ENCODE measurements at places on chromosomes 13 and 19.

DNA sequence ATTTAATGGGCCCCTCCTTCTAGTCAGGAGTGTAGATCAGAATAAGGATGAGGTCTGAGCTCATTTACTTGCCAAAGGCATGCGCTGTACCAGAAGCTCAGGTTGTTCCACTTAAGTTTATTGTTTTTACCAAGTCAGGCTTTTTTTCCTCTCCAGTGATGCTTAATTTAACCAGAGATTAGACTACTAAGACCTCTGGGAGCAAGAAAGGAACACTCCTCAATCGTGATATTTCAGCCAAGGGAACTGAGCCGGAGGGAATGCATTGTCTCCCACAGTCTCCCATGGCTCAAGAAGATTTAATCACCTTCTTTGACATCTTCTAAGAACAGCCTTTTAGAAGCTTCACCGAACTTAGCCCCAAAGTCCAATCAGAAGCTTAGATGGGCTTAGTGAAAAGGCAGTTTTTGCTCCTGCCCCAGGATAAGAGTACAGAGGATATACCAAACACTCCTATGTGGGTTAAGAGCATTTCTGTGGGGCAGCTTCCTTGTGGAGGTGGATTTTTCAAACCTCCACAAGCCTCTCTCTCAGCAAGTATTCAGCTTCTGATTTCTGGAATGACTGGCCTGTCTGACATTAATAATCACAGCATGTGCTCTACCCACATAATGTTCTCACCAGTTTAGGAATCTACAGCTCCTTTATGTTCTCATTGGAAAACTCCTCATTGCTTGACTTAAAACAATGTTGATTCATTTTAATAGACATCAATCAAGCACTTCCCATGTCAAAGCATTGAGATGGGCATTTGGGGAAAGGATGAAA lies 322.7 kb downstream of the SUCLA2 start:
- no peak for DNase-seq

DNA sequence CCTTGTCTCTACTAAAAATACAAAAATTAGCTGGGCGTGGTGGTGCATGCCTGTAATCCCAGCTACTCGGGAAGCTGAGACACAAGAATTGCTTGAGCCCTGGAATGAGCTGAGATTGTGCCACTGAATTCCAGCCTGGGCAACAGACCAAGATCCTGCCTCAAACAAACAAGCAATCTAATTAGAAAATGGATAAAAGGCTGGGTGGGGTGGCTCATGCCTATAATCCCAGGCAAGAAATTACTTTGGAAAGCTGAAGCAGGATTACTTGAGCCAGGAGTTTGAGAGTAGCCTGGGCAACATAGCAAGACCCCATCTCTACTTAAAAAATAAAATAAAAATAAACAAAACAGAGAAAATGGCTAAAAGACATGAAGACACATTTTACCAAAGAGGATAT lies 77.0 kb downstream of the CAB39L start:
- no peak for DNase-seq

GRCh38 chr13:39341251-39341650 lies 261.7 kb downstream of the LHFPL6 start:
- no peak for DNase-seq

- DNase-seq = no peak
Observed at GRCh38 chr13:31853643-31854326, 114.5 kb downstream of the RXFP2 start.

DNA sequence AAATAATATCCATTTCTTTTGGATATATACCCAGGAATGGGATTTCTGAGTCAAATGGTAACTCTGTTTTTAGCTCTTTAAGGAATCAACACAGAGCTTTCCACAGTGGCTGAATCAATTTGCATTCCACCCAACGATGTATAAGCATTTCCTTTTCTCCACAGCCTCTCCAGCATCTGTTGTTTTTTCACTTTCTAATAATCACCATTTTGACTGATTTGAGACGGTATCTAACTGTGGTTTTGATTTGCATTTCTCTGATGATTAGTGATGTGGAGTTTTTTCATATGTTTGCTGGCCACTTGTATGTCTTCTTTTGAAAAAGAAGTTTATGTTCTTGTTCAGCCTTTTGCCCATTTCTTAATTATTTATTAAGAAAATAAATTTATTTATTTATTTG lies 352.2 kb upstream of the OBI1 start:
- DNase-seq = no peak

GRCh38 chr13:109945206-109945960 lies 159.0 kb upstream of the IRS2 start:
- no peak for DNase-seq

- no peak for DNase-seq
Observed at GRCh38 chr13:109521719-109522118, 264.7 kb downstream of the IRS2 start.

- no peak for DNase-seq
Observed at GRCh38 chr19:43934055-43934984, 762 bp downstream of the ZNF45 start.

- DNase-seq = no peak
Observed at GRCh38 chr13:37303606-37304005, 198.1 kb upstream of the CSNK1A1L start.

DNA sequence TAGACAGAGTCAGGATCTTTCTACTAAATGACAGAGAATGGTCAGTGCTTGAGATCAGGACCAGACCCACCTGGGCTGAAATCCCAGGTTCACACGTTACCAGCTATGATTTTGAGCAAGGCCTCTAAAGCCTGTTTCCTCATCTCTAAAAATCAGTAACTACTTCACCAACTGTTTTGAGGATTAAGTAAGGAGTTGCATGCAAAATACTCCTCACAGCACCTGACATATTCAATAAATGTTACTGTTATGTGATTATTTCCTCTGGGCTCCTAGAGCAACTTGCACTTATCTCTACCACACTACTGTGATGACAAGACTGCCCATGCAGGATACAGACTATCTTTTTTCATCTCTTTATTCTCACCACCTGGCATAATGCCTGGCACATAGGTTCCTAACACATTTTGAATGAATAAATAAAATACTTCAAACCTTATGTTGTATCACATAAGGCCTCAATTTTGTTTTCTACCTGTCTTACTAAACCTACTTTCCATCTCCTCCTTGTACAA lies 1.8 kb downstream of the KATNAL1 start:
- no peak for DNase-seq

DNA sequence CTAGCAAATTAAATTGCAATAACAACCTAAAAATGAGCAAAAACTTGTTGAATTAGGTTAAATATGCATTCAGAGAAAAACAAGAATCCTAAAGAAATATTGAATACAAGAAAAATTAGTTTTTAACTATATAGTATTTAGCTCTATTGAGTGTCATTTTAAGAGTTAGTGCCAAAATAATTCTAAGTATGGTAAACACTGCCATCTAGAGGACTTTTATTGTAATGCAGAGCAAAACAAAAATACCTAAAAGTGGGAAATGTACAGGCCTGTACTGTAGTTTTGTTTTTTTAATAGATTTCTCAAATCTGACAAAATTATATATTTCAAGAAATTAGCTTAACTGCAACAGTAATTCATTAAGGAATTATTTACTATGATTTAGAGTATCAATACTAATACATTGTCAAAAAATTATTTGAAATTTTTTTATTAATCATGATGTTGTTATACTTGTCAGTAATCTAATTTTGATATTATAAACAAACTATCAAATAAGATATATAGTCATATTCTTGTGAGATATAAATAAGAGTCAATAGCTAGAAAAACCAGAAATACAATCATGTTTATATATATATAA lies 8.2 kb upstream of the PCDH9 start:
- peak; percentile 60 for DNase-seq

DNA sequence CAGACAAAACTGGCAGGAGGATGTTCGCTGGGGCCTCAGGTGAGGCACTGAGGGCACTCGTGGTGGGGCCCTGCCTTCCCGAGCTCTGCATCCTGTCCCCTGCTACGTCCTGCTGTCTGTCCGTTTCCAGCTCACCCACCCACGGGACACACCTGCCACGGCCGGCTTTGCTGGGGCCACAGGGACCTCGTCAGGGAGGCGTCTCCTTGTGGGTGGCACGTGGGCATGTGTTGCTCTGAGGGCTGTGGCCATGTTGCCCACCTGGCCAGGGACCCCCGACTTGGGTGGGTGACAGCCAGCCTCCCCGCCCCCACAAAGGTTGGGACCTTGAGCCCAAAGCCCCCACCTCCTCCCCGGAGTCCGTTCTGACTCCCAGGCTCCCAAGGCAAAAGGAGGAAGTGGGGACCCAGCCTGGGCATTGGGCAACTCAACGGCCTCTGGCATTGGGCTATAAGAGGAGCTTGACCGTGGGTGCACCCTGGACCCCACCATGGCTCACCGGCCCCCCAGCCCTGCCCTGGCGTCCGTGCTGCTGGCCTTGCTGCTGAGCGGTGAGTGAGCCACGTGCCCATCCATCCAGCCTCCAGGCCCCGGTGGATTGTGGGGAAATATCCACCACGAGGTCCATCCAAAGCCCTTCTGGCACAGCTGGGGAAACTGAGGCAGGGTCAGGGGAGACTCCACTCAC lies at the start of gene PRTN3:
PRTN3 (plus strand) TSS at position 481 of the 688 bp plus-strand sequence; CDS start at position 491, 10 bp downstream.
- no peak for DNase-seq
